ENCODE measurements at places on chromosomes 11 and 22.
A peak's percentile ranks its signal among the peaks of the same experiment; 100 is the strongest.

GRCh38 chr11:74147199-74147929 lies 23.4 kb downstream of the C2CD3 start:
- H3K36me3 ChIP-seq: peaks cover 16% of the 10 kb centered on the region
- no peak for DNase-seq
- H3K4me1 ChIP-seq: peaks cover 4% of the 10 kb centered on the region
- no peak overlapping the region for H3K27ac ChIP-seq
- H3K4me3 ChIP-seq: no peak overlapping the region

DNA sequence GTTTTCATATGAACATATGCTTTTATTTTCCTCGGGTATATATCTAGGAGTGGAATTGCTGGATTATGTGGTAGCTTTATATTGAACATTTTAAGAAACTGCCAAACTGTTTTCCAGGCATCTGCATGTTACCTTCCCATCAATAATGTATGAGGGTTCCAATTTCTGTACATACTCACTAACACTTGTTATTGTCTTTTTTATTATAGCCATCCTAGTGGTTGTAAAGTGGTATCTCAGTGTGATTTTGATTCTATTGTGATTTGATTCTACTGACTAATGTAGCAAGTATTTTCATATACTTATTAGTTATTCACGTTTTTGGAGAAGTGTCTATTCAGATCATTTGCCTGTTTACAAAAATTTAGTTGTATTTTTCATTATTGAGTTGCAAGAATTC lies 2.0 kb downstream of the ANO5 start:
- no peak overlapping the region for H3K4me3 ChIP-seq
- H3K4me1 ChIP-seq: peaks cover 12% of the 10 kb centered on the region
- H3K36me3 ChIP-seq: no peaks in the 10 kb centered on the region
- no peak for DNase-seq

DNA sequence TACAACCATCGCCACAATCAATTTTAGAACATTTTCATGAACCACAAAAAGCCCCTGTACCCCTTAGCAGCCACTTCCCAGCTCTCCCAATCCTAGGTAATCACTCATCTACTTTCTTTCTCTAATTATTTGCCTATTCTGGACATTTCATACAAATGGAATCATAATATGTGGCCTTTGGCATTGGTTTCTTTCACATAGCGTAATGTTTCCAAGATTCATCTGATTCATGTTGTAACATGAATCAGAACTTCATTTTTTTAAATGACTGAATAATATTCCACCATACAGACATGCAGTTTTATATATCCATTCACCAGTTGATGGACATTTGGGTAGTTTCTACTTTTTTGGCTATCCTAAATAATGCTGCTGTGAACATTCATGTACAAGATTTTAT lies 56.2 kb upstream of the RCN1 start:
- H3K4me3 ChIP-seq: no peak overlapping the region
- H3K27me3 ChIP-seq: peaks cover 9% of the 10 kb centered on the region
- peaks cover 8% of the 10 kb centered on the region for H3K4me1 ChIP-seq
- no peaks in the 10 kb centered on the region for H3K36me3 ChIP-seq

DNA sequence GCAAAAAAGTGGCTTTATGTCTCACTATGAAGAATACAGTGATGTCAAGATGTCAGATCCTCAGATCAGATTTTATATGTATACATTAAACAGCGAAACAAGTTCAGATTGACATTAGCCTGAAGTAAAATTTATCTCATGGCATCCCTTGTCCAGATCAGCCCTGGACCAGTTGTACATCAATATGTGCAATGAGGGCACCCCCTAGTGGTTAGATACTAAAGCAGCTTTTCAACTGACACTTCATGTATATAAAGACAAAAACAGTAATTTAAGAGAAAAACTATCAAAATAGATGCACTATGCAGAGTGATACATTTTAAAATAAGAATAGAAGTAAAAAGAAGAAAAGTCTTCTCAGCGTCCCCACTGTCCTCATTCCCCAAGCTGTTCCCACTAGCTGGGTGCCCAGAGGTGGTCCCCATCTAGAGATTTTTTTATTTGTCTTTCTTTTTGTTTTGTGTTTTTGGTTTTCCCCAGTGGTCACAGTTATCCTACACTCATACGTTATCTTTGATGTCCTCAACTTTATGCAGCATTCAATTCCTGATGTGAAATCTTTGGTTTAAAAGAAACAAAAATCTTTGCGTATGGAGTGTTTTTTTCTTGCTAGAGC lies 2193.4 kb upstream of the RAG2 start:
- no peaks in the 10 kb centered on the region for H3K36me3 ChIP-seq
- no peak overlapping the region for H3K27ac ChIP-seq
- no peaks in the 10 kb centered on the region for H3K4me1 ChIP-seq
- H3K27me3 ChIP-seq: no peaks in the 10 kb centered on the region
- no peak for DNase-seq
- no peak overlapping the region for H3K4me3 ChIP-seq

DNA sequence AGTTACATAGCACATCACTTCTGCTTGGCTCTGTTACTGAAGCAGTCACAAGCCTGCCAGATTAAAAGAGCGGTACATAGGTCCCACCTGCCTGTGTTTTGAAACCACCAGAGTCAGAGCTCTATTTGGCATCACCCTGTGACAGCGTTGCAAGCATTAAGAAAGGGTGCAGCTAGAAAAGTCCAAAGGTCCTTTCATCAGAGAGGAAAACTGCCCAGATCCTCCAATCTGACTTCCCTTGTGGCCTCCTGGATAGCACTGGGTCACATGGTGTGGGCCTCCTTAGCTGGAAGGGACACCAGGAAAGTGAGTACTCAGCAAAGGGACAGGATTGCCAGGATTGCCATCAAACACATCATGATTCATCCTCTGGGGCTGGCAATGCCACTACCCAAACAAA lies 22.9 kb downstream of the STX3 start:
- no peak for DNase-seq
- peak overlapping the region; percentile 41 for H3K27ac ChIP-seq
- H3K36me3 ChIP-seq: peaks cover 32% of the 10 kb centered on the region
- no peaks in the 10 kb centered on the region for H3K27me3 ChIP-seq

- no peak overlapping the region for H3K27ac ChIP-seq
- no peak for DNase-seq
- no peaks in the 10 kb centered on the region for H3K27me3 ChIP-seq
- H3K4me3 ChIP-seq: no peak overlapping the region
Observed at GRCh38 chr11:122178795-122179194, 62.8 kb upstream of the BLID start.

DNA sequence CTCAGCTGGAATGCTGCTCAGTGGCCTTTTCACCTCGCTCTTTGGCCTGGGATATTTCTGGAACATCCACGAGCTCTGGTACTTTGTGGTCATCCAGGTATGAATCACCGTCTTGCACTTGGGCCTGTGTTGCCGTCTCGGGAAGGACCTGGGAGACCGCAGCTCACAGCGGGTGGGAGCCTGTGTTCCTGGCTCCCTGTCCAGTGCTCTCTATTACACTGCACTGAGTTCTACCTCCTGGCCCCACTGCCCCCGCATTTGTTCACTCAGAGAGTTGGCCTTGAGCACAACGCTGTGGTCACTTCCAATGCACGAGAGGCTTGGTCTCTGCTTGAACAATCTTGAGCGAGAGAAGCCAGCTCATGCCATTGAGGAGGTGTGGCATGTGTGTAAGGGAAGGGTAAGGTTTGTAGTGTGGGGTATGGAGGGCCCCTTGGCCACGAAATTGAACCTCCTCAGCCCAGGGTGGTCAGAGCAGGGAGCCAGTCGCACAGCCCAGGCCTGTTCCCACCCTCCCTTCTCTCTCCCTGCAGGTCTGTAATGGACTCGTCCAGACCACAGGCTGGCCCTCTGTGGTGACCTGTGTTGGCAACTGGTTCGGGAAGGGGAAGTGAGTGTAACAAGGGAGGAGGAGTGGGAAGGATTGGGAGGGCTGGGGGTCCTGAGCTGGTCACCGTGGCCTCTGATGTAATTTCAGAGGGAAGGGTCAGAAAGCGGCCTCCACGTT lies 16.2 kb downstream of the SLC37A2 start:
- peaks cover 12% of the 10 kb centered on the region for H3K36me3 ChIP-seq
- H3K27ac ChIP-seq: no peak overlapping the region
- peaks cover under 1% of the 10 kb centered on the region for H3K4me1 ChIP-seq
- no peaks in the 10 kb centered on the region for H3K27me3 ChIP-seq

GRCh38 chr11:9799886-9800285 lies 136.0 kb downstream of the SWAP70 start:
- H3K27ac ChIP-seq: no peak overlapping the region
- no peak for DNase-seq
- H3K36me3 ChIP-seq: peaks cover 5% of the 10 kb centered on the region
- H3K4me3 ChIP-seq: no peak overlapping the region
- no peaks in the 10 kb centered on the region for H3K27me3 ChIP-seq
- no peaks in the 10 kb centered on the region for H3K4me1 ChIP-seq

DNA sequence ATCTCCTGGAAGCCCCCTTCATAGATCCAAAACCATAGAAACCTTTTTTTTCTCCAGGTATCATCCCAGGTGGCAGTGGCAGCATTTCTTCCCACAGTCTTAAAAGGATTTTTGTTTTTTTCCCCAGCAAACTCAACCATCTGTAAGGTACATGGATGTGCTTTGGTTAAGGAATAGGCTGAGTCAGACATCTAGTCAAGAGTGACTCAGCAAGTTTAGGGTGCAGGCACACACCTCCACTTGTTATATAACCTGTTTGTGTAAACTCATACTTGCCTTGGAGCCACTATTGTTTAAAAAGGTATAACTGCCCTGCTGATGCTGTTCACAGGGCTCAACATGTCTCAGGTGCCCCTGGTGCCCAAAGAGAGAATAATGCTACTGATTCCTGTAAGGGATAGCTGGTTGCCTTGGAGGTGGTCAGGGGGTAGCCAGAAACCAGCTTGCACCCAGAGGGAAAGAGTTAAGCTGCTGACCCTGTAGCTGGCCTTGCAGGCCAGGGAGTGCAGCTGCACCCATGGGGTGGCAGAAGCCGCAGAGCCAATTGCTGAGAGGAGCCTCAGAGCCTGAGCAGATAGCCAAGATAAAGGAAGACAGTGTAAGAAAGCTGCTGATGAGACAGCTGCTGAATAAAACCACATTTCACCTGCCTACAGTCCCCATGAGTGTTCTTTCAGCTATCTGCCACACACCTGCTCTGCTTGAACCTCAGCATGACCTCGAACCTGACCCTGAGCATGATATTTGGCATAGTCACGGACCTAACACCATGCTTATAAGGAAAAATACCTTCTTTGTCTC lies 1726.1 kb upstream of the RAG2 start:
- H3K27me3 ChIP-seq: no peaks in the 10 kb centered on the region
- no peak for DNase-seq
- no peaks in the 10 kb centered on the region for H3K4me1 ChIP-seq
- no peaks in the 10 kb centered on the region for H3K36me3 ChIP-seq

DNA sequence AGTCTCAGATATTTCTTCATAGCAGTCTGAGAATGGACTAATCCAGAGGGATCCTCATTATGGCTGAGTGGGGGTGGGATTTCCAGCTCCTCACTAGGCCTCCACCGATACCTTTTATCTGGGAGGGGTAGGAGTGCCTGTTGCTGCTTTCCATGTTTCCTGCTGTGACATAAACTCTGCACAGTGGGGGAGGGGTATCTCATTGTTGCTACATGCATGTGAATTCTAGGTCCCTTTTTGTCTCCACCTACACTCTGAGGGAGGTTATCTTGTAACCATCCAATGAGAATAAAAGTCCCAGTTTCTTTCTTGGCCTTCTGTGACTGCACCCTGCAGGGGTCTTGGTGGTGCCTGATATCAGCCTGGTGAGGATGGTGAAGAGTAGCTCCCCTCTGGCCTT lies 60.5 kb downstream of the ADAMTS15 start:
- H3K27ac ChIP-seq: no peak overlapping the region
- H3K36me3 ChIP-seq: peaks cover 6% of the 10 kb centered on the region
- H3K4me3 ChIP-seq: no peak overlapping the region
- H3K27me3 ChIP-seq: peaks cover 4% of the 10 kb centered on the region
- H3K4me1 ChIP-seq: no peaks in the 10 kb centered on the region
- no peak for DNase-seq

GRCh38 chr22:32802237-32802765 lies 796 bp downstream of the TIMP3 start:
- DNase-seq: no peak
- H3K27me3 ChIP-seq: peaks cover 25% of the 10 kb centered on the region
- no peaks in the 10 kb centered on the region for H3K36me3 ChIP-seq
- H3K4me3 ChIP-seq: no peak overlapping the region
- H3K27ac ChIP-seq: no peak overlapping the region

GRCh38 chr22:43783777-43784176 lies 28.3 kb downstream of the EFCAB6 start:
- H3K4me3 ChIP-seq: no peak overlapping the region
- DNase-seq: no peak
- H3K36me3 ChIP-seq: no peaks in the 10 kb centered on the region
- H3K4me1 ChIP-seq: no peaks in the 10 kb centered on the region
- H3K27me3 ChIP-seq: no peaks in the 10 kb centered on the region

DNA sequence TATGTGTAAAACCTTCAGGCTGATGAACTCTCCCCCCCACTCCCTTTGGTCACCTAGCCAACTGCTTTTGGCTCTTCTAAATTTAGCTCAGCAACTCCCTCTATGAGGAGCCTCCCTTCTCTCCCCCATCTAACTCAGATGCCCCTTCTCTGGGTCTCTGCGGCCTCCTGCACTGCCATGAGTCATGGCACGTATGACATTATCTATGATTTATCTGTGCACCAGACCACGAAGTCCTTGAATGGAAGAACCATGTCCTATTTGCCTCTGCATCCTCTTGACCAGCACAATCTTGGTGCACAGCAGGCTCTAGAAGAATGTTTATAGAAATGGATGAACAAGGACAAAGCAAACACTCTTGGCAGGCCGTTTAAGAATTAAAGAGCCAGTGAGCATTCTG lies 46.0 kb downstream of the RPL27A start:
- H3K4me1 ChIP-seq: peaks cover 12% of the 10 kb centered on the region
- no peaks in the 10 kb centered on the region for H3K36me3 ChIP-seq
- no peaks in the 10 kb centered on the region for H3K27me3 ChIP-seq
- H3K4me3 ChIP-seq: no peak overlapping the region
- no peak for DNase-seq
- H3K27ac ChIP-seq: no peak overlapping the region

DNA sequence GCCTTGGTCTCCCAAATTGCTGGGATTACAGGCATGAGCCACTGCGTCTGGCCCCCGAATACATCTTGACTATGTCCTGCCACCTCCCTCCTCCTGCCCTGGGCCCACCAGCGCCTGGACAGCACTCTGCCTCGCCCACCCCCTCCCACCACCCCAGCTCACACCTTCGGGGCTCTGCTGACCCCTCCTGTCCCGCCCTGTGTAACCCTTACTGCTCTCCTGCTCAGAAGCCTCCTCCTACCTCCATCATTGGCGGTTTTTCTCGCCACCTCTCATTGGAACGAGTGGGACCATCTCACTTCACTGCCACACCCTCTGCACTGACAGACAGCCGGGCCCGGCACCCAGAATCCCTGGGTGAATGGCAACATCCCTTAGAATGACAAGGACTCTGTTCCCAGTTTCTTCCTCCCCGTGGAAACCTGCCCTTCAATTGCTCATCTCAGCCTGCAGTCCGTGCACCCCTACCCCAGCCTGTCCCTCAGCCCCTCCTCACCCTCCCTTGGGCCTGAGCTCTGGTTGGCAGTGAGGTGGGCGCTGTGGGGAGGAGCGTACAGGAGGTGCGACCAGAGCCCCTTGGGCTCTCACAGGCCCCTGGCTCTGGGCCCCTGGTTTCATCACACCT lies 32.2 kb downstream of the LRRC74B start:
- no peak overlapping the region for H3K27ac ChIP-seq
- H3K4me1 ChIP-seq: no peaks in the 10 kb centered on the region
- H3K27me3 ChIP-seq: peaks cover 12% of the 10 kb centered on the region
- DNase-seq: no peak
- H3K36me3 ChIP-seq: no peaks in the 10 kb centered on the region

Measured in memory B cell (primary cell).